ENCODE measurements at places on chromosomes 3 and 15.
A peak's percentile ranks its signal among the peaks of the same experiment; 100 is the strongest.

DNA sequence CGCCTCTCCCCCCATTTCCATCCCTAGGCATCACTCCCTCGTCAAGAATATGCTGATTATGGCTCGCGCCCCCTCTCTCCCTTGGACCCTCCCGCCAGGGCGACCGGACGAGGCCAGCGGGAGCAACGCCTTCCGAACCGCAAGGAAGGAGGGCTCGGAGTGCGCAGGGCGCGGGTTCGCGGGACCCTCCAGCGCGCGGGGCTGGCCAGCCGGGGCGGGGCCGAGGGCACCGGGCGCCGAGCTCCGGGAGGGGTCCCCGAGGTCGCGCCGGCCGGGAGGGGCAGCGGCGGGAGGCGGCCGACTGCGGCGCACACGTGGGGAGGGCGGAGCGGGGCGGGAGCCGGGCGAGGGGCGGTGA, 483 bp downstream of the EHD4 start:
- DNase-seq: no peak

DNA sequence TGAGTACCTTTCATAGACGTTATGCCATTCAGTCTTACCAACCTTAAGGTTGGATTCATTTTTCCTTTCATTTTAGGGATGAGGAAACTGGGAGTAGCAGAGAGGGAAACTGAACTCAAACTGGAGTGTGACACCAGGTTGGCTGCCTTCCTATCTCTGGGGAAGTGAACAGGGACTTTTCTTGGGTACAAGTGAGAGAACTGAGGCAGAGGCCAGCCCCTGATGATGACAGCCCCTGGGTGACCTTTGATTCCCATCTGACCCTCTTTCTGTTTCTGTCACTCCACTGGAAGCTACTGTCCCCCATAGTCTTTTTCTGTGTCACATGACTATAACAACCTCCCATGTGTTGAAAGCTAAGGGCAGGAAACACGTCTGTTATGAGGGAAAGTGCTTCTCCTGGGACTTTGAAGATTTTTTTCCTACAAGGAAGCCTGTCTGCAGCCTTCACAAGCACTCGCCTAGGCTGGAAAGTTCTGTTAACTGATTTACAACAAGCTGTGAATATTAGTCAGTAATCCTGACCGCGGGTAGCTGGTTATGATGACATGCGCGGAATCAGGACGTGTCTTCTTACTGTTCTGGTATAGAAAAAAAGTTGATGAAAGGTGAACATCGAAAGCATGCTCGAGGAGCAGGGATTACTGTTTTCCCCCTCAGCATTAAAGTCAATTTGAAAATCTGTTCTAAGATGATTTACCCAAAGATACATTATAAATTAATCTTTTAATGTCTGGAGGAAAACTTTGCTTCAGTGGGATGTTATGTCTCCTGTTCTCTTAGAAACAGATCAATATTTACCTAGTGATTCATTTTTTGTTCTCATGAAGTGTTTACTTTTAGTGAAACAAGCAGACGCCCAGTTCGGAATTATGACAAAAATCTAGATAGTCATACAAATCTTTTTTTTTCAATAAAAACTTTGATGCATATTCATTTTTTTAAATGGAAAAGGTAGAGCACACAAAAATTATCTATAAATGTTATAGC, 31.5 kb downstream of the ABHD2 start:
- peak; percentile 90 for DNase-seq

GRCh38 chr3:111824351-111824750, 34.7 kb upstream of the PHLDB2 start:
- no peak for DNase-seq

DNA sequence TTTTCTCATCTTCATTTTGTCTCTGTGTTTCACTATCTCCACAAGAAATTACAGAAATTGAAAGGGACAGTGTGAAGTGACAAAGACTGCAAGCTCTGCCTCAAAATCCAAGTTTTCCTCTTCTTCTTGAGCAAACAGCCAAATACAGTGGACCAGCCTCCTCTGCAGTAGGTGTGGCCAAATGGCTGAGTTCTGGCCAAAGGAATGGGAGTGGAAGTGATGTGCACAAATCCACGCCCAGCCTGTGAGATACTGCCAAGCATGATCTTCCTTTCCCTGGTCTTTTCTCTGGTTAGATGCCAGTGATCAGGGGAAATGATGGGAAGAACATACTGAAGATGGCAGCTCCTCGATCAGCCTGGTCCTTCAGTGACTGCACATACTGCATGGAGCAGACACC, 111.0 kb upstream of the CPNE4 start:
- no peak for DNase-seq

DNA sequence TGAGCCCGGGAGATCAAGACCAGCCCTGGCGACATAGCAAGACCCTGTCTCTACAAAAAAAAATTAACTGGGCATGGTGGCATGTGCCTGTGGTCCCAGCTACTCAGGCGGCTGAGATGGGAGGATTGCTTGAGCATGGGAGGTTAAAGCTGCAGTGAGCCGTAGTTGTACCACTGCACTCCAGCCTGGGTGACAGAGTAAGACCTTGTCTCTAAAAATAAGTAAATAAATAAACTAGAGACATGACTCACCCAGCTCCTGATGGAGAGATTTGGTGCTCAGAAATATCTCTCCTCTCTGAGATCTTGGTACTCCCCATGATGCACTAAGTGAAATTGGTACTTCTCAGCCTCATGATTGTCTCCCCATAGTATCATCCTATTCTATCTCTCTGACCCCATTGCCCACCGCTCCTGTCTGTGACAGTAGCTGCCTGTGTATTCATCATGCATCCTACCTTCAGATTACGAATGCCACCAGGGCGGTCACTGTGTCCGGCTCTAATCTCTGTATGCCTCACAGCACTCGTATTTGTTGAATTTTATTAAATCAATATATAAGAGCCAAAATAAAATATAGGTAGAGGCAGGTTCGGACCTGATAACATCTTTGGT, 50.9 kb downstream of the ABHD2 start:
- no peak for DNase-seq

DNA sequence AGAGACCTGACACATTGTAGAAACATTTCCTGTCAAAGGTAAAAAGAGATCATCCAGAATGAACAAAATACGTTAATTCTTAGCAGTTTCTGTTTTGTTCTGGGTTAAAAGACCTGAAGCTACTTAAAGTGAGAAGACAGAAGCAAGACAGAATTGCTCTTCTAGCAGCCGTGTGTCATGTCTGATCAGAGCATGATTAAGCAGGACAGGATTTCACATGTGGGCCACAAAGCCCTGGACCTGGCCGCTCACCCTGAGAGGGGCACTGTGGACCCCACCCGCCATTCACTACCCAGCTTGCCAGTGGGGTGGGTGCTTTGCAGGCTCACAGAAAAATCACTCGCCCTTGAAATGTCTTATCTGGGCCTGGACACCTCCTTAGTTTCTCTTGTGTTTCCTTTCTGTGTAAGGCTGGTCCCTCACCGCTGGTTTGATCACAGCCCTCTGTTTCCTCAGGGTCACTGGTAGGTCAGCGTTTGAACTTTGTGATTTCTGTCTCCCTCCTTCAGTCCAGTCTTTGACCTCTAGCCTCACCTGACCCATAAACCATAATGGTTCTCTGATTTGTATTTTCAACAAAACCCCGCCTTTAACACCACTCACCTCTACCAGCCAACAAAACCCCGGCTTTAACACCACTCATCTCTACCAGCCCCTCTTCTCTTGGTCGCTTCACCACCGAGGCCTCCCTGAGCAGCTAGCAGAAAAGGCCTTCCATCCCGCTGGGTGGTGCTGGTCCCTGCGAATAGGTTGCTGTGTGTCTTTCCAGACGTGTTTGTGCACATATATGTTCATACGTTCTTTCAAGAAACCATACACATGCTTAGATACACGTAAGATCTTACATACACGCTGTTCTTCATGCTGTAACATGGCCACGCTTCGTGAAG, 185.0 kb downstream of the OR4M2 start:
- DNase-seq: no peak
